H7 (cell line): ENCODE measurements at places on chromosomes 3 and 15.

DNA sequence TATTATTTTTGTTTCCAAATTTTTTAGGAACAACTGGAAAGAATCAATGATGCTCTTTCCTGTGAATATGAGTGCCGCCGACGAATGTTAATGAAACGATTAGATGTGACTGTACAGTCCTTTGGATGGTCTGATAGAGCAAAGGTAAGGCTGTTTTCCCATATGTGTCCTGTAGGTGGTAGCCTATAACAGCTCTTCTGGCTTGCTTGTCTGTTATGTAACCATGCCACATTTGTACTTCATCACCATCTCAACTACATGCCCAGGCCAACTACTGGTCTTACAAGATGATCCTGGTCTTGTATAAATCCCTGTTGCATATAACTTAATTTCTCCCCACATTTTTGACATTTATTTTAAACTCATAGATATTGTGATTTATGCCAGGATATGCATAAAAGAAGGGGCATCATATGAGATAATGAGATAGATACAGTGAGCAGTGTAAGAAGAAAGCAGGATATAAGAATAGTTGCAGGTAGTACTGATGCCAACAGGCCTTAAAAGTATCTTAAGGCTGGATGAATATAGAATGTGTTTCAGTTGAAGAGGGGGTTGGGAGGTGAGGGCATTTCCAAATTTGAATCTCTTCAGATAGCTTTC, 20.3 kb downstream of the FAM98B start:
- DNase-seq: peak; percentile 44

- DNase-seq: no peak
These were observed 206.5 kb downstream of the NR1D2 start for GRCh38 chr3:24151594-24151993.

GRCh38 chr15:92402751-92403150, 9.1 kb downstream of the ST8SIA2 start:
- no peak for DNase-seq

GRCh38 chr3:39936848-39937247, 127.4 kb downstream of the MYRIP start:
- DNase-seq: no peak

DNA sequence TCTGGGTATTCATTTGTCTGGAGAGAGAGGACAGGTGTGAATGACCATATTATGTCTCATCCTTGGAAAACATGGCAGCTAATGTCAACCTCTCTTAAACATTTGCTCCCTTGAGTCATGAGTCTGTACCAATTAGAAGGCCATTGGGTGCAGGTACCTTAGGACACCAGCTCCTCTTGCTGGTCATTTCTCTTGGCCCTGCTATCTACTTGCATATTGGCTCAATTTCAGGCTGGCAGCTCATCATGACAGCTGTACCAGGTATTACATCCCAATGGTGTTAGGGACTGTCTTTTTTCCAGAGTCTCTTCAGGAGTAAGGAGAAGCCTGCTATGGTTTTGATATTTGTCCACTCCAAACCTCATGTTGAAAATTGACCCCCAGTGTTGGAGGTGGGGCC, 92.2 kb upstream of the ANKRD28 start:
- no peak for DNase-seq

DNA sequence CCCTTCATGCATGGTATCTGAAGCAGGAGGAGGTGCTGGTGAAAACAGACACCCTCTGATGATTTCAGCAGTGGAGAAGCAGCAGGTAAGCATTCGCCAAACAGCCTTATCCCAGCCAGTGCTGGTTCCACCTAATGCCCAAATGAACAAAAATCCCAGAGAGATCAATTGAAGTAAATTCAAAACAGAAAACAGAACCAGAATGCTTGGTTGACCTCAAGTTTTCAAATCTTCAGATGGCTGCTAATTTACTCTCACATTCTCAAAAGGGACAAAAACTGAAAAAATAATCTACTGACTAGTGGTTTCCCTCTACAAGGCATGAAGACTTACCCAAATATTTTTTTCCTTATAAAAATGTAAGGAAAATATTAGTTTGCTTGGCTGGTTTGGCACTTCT, 87.0 kb upstream of the MYO5C start:
- DNase-seq: no peak

GRCh38 chr3:133192363-133192945, 154.3 kb downstream of the TMEM108 start:
- DNase-seq: no peak

DNA sequence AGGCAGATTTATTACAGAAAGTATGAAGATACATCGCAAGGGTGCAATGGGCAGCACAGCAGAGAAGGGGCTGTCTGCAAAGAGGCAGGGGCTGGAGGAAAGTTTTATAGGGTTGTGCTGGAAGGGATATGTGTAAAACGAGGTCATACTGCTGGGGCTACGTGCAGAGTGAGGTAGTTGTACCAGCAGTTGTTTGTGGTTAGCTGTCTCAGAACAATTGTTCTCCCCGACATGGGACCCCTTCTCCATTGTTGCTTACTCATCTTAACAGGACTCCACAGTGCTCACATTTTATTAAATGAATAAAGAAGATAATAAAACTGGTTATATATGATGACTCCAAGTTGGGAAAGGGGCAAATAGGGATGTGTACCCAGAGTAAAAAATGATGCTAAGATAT, 49.4 kb downstream of the GTPBP8 start:
- no peak for DNase-seq

DNA sequence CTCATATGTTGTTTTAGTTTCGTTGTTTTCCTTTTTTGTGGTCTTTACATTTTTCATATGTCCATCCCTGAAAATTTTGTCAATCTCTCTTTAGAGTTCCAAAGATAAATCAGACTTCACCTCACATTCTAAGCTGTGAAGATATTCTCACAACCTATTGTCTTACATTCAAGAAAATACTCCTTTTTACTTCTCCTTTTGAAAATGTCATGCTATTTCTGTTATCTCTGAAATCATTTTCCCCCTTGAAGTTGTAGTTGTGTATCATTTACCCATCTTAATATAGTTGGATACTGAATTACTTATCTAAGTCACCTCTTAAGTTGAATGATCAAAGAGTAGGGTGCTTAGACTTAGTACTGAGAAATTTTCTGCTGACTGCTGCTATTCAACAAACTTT, 74.3 kb downstream of the DCUN1D1 start:
- DNase-seq: no peak

DNA sequence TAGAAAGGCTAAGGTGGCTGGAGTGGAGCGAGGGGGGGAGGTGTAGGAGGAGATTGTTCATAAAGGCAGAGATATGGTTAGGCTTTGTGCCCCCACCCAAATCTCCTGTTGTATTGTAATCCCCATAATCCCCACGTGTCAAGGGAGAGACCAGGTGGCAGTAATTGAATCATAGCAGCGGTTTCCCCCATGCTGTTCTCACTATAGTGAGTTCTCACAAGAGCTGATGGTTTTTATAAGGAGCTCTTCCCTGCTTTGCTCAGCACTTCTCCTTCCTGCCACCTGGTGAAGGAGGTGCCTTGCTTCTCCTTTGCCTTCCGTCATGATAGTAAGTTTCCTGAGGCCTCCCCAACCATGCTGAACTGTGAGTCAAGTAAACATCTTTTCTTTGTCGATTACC, 64.7 kb upstream of the CFAP161 start:
- no peak for DNase-seq

DNA sequence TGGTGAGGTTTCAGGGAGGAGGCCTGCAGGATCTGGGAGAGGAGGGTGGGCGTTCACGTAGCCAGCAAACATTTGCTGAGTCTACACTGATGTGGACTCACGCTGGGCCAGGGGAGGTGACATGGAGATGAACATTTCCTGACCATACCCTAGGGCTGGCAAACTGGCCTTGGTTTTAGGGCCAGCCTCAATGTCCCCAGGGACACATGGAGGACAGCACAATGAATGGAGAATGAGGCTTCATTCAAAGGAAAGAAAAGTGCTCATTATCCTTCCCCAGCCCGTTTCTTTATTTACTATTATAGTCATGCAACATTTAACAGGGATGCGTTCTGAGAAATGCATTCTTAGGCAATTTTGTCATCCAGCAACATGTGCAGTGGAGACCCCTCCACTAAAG, 26.8 kb downstream of the ACAN start:
- no peak for DNase-seq

DNA sequence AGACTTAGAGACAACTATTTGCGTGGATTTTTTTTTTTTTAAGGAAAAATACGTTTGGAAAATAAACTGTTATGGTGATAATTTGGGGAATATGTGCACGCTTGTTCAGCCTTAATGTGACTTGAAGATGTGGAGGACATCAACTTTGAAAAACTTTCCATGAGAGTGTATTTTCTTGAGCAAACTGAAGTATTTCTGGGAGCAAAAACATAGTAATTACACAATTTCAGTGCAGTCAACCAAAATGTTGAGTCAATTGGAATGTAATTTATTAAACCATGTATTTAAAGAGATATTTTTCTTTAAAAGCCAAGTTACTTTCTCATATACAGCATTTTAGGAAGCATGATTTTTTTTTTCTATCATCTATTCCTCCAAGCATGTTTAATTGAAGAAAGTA, 80.3 kb upstream of the FLNB start:
- DNase-seq: no peak

GRCh38 chr3:124532071-124532470, 198.2 kb upstream of the UMPS start:
- no peak for DNase-seq

- DNase-seq: no peak
These were observed 31.4 kb downstream of the CA12 start for GRCh38 chr15:63350178-63350621.

DNA sequence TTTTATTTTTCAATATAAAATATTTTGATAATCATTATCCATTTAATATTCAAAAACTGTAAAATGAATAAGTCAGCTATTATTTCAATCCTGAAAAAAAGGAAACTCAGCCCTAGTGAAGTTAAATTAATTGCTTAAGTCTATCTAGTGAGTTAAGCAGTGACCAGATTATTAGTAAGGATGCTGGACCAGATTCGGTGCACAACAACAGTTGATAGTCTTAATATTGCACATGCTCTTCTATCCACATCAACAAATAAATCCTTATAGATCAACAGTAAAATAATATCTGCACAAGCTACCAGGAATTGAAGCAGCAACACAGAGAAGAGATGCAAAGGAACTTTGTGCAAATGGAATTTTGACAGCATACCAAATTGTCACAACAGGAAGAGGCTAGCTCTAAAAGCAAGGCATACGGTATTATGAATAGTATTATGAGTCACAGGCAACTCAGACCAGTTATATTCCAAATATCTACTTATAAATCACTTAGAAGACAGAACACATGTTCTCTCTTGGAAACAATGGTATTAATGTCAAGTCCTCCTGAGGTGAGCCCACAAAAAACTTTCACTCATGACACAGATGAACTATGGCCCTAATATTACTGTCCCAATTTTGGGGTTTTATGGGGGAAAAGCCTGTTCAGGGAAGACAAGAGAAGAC, 24.9 kb downstream of the VPS13C start:
- no peak for DNase-seq

- no peak for DNase-seq
These were observed 14.7 kb upstream of the HHATL start for GRCh38 chr3:42717306-42717705.

- no peak for DNase-seq
These were observed 5.0 kb downstream of the CHCHD4 start for GRCh38 chr3:14119651-14120050.

GRCh38 chr15:39730552-39730951, 52.1 kb downstream of the FSIP1 start:
- no peak for DNase-seq

GRCh38 chr3:45874677-45875346, 11.5 kb upstream of the CCR9 start:
- DNase-seq: no peak

DNA sequence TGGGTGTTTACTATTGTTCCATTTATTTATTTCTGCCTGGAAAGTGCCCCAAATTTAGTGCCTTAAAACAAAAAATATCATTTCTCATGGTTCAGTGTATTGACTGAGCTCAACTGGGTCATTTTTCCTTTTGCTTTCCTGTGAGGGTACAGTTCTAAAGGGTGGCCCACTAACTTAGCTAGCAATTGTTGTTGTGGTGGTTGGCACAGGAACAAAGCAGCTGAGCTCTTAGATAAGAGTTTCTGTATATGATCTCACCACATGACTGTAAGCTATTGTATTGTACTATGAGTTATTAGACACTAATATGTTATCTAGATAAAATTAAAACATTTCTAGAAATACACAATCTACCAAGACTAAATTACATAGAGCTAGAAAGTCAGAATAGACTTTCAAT, 1283.7 kb downstream of the OTOL1 start:
- no peak for DNase-seq

GRCh38 chr3:157746391-157746790, 243.2 kb upstream of the VEPH1 start:
- no peak for DNase-seq

- no peak for DNase-seq
These were observed 67.9 kb downstream of the CACNA2D2 start for GRCh38 chr3:50435371-50436113.

- DNase-seq: no peak
These were observed 132.6 kb upstream of the LIPC start for GRCh38 chr15:58298879-58299850.

- DNase-seq: no peak
These were observed 45.0 kb downstream of the MYO5A start for GRCh38 chr15:52483707-52484106.

DNA sequence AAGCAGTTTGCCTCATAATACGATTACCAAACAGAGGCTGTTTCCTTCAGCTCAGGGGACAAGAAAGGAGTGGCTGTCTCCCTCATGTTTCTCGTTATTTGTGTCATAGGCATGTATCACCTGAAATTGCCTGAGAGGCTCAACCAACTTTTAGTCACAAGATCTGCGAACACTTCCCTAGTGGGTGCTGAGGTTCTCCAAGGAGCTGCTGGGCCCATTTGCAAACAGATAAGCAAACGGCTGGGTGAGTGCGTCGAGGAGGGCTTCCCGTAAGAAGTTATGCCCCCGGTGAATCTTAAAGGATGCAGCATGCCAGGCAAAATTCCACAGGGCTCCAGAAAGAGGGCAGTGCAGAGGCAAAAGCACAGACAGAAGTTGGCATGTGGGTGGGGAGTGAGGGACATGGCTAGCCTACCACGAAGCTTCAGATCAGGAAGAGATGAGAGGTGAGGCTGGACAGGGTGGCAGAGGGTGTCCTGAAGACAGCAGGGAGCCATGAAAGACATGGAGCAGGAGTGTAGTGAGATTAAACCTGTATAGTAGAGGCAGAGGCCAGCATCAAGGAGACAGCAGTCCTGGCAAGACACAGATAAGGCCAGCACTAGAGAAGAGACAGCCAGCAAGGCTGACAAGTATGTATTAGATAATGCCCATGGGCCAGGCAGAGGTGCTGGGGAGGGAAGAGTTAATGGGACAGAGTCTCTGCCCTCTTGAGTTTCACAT, 4.0 kb upstream of the GP9 start:
- DNase-seq: no peak

- DNase-seq: peak; percentile 70
These were observed 24.1 kb upstream of the SACM1L start for GRCh38 chr3:45665101-45665572.

DNA sequence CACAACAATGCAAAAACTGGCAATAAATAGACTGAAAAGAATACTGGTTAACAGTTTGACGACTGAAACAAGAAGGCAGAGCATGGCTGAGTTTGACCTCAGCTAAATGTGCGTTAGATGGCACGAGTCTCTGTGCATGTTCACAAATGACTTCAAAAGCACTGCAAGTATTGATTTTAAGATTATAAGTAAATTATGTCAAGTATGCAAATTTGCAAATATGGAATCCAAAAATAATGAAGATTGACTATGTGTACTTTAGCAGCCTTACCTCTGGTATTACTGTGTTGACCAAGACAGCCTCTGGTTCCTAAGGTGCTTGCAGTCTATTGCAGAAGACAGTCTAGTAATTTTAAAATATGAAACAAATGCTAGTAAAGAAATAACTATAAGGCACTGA, 2.6 kb upstream of the EIF5A2 start:
- DNase-seq: no peak

- no peak for DNase-seq
These were observed 54.3 kb downstream of the DGKG start for GRCh38 chr3:186307594-186308221.
